ENCODE measurements at places on chromosomes 4 and X.

DNA sequence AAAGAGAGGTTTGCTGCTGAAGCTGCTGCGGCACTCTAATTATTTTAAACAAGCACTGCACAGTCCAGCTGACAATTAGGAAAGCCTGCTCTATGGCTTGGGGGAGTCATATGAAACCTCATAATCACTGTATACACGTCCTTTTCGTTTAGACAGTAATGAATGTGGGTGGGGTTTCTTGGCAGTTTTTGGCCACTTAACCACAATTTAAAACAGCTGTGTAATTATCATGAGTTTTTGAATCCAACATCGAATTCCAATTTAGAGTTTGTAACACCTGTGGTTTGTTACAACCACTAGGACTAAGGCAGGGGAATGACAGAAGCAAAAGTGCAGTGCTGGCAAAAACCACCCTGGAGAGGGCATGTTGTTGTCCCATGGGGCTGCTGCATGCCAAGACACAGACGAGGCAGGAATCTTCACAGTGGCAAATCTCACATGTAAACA, 99.5 kb downstream of the CXXC4 start:
- DNase-seq, result no peak

- DNase-seq, result no peak
These were observed 113.7 kb downstream of the SHROOM3 start for GRCh38 chr4:76548704-76549103.

GRCh38 chr4:166014411-166014810, 141.4 kb downstream of the TLL1 start:
- no peak for DNase-seq

DNA sequence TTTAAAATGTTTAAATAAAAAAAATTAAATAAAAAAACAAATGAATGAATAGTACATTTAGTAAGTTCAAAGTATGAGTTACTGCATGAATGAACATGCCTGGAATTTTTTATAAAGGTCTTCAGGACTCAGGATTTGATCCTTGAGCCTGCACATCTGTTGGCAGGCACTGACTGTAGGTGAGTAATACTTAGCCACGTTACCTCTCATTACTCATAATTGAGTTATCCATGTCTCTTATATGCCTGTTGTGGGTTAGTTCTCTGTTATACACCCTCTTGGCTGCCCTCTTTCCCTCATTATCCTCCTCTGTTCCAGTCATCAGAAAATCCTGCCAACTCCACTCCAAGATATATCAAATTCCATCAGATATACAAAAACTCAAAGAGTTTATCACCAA, 276.0 kb downstream of the FBXW7 start:
- no peak for DNase-seq

DNA sequence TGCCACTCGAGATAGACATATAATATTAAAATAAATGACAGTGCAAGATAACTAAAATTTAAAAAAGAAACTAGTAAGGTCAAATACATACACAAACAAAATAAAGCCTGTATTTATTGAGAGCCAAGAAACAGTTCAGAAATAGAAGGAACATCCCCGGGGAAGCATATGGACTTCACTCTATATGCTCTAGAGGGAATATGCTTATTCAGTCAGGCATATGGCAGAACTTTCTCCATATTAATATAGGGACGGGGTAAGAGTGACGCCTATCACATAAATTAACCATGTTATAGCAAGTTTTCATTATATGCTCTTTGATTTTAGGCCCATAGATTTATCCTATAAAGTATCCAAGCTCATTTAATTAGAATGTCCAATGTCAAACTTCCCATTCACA, 56.7 kb upstream of the EFHC2 start:
- no peak for DNase-seq

- no peak for DNase-seq
These were observed 97.5 kb upstream of the CXXC4 start for GRCh38 chr4:104592183-104592582.
